ENCODE measurements at places on chromosomes 16 and 17.

DNA sequence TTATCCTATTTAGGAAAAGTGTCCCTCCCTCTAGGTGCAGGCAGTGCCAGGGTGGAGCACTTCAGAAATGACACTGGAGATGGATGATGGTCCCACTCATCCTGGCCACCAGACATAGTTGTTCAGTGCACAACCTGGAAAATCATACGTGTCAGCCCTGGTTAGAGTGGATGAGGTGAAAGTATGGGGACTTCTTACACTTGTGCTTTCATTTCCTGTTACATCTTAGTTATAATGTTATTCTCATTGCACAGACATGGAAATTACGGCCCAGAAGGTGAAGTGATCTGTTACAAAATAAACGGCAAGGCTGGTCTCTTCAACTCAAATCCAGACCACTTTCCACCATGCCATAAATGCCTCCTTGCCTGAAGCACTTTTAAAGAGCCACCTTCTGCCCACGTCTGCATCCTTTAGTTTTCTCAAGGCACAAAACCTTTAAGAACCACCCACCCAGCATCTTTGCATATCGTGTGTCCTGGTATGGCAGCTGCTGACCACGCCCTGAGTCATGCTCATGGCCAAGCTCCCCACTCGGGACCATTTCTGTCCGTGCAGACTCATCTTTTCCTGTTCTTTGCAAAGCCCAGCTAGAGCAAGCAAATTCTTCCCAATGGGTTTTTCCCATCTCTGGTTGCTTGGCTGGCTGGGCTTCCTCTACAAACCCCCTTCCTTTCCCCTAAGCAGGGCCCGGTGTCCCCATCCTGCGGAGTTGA is 22.4 kb downstream of the TBC1D3B start:
- no peak for DNase-seq

DNA sequence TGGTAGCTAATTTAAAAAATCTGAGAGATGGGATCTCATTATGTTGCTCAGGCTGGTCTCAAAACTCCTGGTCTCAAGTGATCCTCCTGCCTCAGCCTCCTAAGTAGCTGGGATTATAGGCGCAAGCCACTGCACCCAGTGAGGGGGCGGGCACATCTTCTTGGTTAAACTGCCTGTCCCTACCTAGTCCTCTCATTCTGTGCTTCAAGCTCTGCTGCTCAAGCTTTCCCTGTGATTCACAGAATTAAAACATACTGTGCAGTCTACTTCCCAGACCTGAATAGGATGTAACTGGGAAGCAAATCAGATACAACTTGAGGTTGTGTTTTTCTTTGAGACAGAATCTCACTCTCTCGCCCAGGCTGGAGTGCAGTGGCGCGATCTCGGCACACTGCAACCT is 2.3 kb downstream of the MRPL38 start:
- no peak for DNase-seq

DNA sequence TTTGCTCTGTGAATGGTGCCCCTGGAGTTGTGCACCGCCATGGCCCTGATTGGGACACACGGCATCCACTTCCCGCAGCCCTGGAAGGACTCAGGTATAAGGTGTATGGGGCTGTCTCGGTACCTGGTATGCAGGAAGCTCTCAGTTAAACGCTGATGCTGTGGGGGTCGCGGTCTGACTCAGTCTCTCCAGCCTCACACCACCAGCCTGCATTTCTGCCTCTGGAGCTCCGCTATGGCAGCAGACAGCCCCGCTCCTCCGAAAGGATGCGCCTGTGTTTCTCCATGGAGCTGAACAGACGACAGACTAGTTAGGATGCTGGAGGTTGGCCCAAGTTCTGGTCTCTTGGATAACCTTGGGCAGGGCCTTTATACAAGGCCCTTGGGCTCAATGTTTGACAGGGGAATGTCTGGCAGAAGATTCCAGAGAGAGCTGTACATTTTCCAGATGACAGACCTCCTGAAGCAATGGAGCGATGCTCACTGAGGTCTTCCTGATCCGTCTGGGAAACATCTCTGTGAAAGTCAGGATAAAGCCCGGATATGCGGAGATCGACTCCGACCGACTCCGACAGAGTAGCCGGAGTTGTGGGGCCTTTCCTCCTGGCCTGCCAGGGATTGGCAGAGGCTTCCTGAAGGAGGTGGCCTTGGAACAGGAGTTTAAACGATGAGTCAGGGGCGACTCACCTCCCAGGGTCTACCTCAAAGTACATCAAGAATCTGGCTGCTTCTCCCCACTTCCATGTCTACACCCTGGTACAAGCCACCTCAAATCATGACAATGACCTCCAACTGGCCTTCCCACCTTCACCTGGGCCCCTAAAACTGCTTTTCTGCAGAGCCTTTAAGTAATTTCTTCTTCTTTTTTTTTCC is 21.9 kb upstream of the BCAR1 start:
- DNase-seq, result no peak

- DNase-seq, result no peak
Measured at GRCh38 chr16:86319585-86320236, 190.6 kb upstream of the FOXF1 start.

GRCh38 chr17:17843096-17843495 is 6.3 kb upstream of the SREBF1 start:
- DNase-seq, result no peak

DNA sequence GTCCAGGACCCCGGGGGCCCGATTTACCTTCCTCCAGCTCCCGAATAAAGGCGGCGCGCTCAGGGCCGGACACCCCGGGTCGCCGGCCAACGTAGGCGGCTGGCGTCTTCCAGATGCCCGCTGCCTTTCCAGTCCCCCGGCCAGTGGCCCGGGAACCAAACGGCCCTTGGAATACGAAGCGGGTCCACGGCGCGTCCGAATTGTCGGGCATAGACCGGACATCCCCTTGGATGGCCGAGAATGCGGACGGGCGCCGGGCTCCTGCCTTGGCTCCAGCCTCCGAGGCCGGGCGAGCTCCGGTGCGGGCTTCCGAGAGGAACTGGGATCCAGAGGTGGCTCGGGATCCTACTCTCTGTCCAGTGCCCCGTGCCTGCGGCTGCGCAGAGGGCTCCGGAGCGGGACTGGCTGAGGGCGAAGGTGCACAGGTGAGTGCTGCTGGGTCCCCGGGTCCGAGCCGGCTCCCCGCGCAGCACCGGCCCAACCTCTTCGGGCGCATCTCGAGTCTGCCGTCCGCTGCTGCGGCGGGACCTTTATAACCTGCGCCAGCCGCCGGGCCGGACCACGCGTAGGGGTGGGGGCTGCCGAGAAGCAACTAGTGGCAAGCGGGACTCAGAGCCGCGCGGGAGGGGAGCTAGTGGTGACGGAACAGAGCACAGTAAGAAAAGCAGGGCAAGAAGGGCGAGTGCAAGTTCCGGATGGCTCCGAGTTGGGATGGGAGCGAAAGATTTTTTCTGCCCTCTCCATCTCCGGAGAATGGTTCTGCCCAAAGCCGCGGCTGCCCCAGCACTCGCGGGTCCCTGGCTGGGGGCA is at the start of gene HAP1:
Gene HAP1, minus strand, starts transcription at position 505 of the 810 bp plus-strand sequence. Its CDS starts 9 bp downstream, at position 496.
- no peak for DNase-seq

GRCh38 chr16:75351183-75351582 is 82.1 kb downstream of the CFDP1 start:
- DNase-seq, result no peak

- DNase-seq, result no peak
Measured at GRCh38 chr17:30858556-30859250, 26.9 kb downstream of the ATAD5 start.

DNA sequence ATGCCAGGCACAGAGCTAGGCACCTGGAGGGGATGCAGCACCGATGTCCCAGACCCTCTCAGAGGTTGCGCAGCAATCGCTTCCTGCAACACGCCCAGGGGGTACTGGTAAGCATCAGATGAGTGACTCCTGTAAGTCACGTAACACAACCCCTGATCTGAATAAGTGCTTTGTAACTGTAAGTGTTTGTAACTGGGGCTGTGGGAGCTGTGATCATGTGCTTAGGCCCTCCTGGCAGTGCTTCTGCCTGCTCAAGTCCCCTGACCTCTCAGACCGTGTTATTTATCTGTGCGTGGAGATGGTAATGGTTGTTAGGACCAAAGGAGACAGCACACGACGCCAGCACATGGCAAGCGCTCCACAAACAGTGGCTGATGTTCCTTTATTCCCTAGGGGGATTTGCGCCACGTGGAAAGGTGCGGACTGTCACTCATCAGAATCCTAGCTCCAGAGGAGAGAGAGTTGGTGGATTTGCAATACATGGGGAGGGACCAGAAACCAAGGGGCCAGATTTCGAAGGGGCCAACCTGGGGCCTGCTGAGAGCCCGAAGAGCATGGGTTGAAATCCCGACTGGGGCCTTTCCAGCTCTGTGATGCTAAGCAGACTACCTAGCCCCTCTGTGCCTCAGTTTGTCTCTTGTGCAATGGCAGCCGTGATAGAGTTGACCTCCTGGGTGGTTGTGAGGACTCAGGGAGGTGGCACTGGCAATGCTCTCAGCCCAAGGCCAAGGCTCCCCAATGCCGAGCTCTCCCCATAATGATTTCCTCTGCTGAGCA is 151.8 kb downstream of the IRF8 start:
- DNase-seq, result no peak

DNA sequence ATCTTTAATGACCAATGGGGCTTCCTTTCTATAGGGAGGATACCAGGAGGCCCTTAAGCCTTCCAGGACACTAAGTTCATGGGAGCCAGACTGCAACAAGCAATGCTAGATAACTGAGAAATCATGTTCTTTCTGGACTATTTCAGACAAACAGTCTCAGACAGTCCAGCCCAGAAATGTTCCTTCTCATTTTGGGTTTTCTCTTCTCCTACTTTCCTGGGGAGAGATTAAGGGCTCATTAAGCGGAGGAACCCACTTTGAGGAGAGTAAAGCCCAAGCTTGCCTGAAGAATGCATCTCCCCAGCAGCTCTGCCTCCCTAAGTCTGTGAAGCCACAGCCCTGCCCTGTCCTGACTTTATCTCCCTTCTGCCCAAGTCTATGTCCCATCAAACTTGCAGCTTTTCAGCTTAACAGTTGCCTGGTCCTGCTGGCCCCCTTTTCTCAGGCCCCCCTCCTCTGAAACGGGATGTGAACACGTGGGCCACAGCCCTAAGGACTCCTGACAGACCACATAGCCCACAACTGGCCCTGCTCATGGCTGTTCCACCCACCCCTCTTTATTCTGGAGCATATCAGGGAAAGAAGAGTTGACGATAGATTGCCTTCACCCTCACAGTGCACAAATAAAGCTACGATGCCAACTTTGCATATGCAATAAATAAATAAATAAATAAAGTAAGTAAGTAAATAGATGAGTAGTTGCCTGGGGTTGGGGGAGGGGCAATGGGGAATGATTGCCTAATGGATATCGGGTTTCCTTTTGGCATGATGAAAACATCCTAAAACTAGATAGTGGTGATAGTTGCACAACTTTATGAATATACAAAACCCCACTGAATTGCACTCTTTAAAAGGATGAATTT is 111.0 kb downstream of the N4BP1 start:
- DNase-seq, result peak; percentile 88

GRCh38 chr17:49496867-49497147 is 1.7 kb downstream of the NGFR start:
- DNase-seq, result no peak

- DNase-seq, result no peak
Measured at GRCh38 chr16:47970291-47970931, 185.4 kb downstream of the ABCC12 start.

- peak; percentile 55 for DNase-seq
Measured at GRCh38 chr16:66271074-66272060, 95.1 kb upstream of the CDH5 start.

DNA sequence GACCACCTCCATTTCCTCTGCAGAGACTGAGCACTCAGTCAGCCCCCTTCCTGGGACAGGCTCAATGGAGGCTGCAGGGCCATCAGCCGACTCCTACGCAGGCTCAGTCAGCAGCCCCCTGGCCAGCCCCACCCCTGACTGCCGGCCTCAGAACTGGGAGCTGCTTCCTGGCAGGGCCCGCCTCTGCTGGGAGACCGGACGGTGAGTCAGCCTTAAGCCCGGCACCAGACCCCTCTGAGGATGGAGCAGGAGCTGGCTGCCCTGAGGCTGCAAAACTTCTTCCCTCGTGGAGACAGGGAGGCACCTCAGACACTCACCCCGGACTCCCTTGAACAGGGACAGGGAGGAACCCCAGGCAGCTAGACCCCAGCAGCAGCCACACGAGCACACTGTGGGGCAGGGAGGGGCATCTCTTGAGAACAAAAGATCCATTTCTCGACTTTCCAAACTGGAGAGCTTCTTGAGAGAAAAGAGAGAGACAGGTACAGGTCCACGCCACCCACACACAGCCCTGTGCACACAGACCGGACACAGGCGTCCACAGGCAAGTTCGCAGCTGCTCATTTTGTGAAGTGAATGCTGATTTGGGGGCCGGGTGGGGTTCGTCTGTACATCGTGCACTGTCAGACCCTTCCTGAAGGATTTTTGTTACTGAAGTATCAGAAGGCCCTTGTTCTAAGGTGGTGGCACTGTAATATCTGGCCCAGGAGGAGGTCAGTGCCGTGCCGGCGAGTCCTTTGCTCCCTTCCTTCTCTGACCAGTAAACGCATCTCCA is 1.3 kb upstream of the TUBB3 start:
- DNase-seq, result peak; percentile 92

- DNase-seq, result no peak
Measured at GRCh38 chr17:28471531-28472342, 1.7 kb upstream of the SLC13A2 start.

- no peak for DNase-seq
Measured at GRCh38 chr17:3510090-3510489, 34.3 kb downstream of the ASPA start.
